ENCODE measurements at places on chromosomes 3 and 15.
A peak's percentile ranks its signal among the peaks of the same experiment; 100 is the strongest.

DNA sequence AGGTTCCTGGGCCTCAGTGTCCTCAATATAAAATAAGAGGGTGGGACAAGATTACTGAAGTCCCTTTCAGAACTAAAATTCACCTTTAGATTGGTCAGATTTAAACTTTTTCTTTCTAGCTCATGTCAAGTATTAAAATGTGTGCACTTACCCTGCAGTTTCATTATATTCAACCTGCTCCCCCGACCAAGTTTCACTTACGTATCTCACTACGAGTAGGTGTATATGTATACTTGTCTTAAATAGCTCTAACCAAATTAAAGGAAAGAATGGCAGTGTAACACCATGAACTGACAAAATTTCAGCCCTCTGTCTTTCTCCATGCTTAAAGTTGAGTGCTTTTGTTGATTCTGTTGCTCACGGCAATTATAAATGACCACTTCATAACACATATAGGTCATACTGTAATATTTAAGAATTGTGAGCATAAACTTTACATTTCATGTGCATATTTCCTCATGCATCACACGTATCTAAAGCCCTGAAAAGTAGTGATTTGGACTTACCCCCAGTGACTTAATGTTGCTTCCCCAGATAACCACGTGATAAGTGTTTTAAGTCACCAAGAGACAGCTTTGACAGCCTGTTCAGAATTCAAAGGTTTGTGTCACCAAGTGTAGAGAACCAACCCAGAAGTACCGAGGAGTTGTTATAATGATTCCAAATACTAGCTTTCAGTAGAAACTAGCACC is 70.0 kb downstream of the PGPEP1L start:
- DNase-seq: no peak

DNA sequence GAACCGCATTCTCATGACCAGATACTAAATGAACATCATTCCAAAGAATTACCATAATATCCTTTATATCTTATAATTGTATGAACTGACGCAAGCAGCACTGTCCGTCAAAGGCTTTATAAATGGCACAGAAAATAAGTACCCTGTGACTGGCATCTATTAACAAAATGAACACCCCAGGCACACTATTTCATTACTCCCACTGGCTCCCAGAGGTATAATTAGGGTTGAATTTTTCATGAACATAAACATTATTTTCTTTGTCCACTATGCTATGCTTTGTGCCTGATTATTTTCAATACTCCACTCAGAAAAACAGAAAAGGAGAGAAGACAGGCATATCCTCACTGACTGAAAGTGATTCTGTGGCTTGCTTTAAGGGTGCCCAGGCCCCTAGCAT is 71.1 kb downstream of the LYZL4 start:
- DNase-seq: no peak

DNA sequence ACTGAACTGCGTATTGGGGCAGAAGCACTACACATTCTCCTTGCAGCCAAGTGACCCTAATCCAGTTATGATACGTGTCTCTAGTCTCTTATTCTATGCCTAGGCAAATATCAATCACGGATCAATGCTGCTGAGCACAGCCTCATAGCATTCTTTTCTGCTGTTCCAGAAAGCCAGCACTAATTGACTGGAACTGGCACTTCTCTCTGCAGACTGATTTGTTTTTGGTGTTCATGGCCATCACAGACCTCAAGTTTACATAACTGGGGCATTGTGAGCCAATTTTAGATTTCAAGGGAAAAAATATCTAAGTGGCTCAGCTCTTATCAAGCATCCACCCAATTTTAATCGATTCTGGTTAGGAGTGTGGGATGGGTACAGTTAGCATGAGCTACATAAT is 37.9 kb downstream of the GLDN start:
- no peak for DNase-seq

DNA sequence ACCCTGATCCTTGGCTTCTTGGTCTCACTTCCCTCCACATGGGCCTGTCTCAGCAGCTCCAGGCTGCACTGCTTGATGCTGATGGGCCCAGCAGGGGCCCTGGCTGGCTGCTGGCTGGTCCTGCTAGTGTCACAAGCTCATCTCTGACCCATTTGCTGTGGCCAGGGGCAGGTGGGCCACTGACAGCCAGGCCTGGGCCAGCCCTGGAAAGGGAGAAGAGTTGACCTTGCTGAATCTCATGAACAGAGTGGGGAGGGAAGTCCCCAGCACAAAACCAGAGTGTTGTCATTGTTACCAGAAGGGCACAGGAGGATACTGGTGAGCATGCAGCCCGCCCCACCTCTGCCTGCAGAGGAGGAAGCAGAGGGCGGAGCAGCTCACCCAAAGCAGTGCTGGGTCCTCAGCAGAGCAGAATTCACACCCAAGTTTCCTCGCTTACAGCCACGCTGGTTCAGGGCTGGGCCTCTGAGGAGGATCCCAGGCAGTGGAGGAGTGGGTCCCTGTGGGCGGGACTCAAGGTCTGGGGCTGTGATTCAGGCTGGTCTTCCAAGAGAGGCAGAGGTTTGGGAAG is 7.6 kb upstream of the KLF15 start:
- no peak for DNase-seq

- no peak for DNase-seq
Observed at GRCh38 chr15:83612898-83613635, 40.9 kb upstream of the ADAMTSL3 start.

DNA sequence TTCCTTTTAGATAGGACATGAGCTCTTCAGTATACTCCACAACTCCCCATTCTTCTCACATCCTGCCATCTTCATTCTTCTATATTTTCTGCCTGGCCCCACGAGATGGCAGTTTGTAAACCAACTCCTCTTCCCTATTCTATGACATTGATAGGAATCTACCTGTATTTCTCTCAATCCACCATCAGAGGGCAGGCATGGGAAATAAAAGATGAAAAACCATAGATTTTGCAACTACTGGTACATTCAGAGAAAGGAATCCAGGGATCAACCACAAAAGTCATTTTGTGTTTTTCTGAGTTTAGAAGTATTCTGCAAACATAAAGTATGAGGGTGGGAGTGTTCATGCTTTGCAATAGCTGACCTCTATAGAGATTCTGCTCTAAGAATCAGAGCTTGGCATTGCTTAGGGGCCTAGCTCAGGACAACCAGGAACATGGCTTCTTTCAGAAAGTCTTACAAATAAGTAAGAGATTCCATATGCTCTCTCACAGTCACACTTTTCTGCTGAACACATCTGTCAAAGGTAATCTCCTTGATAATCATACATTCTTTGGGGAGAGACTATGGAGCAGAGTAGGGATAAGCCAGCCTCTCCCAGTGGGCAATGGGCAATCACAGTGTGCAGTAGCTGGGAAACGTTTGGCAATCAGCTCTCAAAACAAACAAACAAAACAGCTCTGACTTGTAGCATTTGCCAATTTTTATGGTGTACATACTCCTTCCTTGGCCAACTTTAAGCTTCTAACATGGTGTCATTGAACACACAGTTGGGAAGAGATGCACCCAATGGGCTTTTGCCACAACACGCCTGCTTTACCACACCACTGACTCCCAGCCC is 43.1 kb upstream of the SLC25A36 start:
- DNase-seq: peak; percentile 62

GRCh38 chr3:11641683-11642430 is 1.9 kb downstream of the VGLL4 start:
- DNase-seq: no peak

GRCh38 chr15:70494852-70495571 is 268.3 kb downstream of the UACA start:
- peak; percentile 59 for DNase-seq

GRCh38 chr15:70127770-70128413 is 30.2 kb upstream of the TLE3 start:
- no peak for DNase-seq

- peak; percentile 78 for DNase-seq
Observed at GRCh38 chr3:190345027-190345821, 23.0 kb upstream of the CLDN1 start.

GRCh38 chr3:171648069-171648468 is 162.2 kb downstream of the PLD1 start:
- DNase-seq: no peak

GRCh38 chr3:18114894-18115293 is 310.2 kb downstream of the SATB1 start:
- DNase-seq: no peak

- DNase-seq: no peak
Observed at GRCh38 chr3:119293105-119293870, 895 bp upstream of the ARHGAP31 start.

DNA sequence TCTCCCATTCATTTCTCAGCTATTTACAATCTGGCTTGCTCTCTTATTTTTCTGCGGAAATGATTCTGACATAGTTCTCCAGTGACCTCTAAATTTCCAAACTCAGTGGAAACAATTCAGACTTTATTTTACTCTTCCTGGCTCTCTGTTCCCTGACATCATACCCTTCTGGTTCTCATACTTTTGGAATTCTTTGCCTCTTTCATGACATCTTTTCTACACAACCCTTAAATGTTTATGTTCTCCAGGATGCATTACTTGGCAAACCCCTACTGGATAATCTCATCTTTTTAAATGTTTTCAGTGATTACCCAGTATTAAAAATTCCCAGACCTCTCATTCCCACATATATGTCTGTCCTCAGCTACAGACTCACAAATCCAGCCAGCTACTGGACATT is 23.9 kb upstream of the PLSCR4 start:
- no peak for DNase-seq

DNA sequence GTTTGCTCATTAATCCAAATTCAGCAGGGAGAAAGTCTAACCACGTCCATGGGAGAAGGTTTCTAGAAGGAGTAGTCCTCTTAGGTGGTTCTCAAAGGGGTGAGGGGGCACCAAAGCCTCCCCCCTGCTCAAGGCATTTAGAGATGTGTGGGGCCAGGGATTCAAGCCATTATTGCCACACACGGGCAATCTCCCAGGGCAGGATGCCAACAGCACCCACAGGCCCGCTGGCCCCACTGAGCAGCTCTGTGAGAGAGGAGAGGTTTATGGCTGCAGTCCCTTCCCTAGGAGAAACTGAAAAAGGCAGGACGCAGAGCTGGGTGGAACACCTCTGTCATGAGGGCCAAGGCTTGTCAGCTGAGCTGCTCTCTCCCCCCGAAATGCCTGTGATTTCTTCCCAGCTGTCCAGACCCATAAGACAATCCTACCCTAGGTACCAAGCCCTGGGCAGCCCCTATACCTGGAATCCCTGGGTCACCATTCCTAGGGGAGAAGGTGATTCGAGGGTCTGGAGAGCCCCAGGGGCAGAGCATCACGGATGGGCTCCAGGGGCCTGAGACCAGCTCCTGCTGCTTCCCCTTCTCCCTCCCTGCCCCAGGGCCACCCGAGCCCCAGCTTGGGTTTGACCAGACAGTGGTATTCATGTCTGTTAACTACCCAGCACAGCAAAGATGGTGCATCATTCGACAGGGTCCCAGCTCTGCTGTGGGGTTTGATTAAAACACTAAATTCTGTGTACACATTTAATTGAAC is 39.0 kb downstream of the WHAMM start:
- DNase-seq: no peak

DNA sequence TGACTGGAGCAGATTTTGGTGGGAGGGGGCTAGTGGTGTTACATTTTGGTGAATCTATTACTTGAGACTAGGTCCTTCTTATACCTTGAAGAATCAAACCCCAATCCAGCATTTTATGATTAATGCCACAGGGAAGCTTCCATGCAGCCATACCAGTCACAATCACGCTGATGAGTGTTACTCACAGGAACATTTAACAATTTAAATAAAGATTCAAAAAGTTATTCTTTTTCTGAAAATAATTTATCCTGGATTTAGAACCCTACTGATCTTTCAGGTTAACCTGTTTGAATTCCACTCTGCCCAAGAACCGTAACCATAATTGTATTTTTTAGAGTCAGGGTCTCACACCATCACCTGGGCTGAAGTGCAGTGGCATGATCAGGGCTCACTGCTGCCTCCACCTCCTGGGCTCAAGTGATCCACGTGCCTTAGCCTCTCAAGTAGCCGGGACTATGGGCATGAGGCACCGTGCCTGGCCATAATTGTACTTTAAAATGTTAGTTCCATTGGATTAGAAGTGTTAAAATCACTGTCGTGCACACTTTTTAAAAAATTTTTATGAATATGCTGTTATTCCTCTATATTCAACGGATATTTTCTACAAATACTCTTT is 929 bp upstream of the MTMR10 start:
- no peak for DNase-seq

DNA sequence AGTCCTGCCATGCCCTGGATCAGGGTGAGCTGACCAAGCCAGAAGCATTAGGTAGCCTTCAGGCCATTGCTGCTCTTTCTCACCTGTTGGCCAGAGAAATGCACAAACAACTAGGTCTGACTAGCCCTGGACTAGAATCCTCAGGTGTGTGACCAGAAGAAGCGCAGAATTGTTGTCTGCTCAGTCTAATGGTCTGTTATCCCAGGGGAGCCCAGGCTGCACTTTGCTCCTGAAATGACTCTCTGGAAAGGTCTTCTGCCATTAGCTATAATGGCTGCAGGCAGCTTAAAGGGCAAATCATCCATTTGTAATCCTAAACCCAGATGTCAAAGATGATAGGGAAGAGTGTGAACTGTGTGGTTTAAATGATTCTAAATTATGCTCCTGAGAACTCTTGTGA is 246.1 kb downstream of the NFKBIZ start:
- no peak for DNase-seq

DNA sequence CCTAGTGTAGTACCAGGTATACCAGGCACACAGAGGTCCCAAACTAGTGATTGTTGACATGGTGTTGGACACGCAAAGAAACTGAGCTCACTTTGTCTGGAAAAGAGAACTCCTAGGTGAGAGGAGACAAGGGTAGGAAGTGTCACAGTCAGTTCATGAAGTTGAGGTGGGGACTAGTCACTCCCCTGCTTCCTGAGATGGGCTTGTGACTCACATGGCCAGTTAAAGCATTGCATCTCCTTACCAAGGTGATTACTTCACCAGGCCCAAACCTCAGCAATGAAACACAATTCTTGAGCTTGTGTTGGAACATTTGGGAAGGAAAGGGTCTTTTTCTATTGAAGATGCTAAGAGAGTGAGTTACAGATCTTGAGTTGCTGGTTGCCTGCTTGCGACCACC is 49.2 kb upstream of the RAD18 start:
- no peak for DNase-seq

DNA sequence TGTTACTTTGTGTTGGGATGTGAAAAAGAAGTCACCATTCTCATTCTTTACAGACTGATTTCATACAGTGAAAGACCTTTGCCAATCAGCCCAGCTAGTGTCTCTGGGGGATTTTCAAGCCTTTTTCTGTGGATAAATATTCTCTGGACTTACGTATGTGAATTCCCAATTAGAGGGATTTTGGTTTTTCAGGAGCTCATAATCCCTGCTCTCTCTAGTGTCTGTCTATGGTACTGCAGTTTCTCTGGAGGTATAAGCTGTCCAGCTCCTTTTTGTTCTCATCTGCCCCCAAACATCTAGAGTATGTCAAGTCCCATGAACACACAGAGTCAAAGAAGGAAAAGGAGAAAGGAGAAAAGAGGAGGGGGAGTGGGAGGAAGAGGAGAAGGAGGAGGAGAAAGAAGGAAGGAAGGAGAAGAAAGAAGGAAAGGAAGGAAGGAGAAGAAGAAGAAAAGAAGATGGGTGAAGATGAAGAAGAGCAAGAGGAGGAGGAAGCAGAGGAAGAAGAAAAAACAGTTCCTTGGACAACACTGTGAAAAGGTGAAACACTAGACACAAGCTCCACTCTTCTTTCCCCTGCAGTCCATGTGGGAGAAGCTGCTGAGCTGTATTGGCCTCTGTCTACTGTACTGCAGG is 218.6 kb downstream of the GREM1 start:
- DNase-seq: no peak

- peak; percentile 91 for DNase-seq
Observed at GRCh38 chr3:156826144-156826895, at the start of gene LEKR1. LEKR1 (plus strand) TSS chr3:156826353; CDS start chr3:156829330, 2,977 bp downstream.

GRCh38 chr3:45792036-45792435 is 4.3 kb downstream of the SLC6A20 start:
- DNase-seq: no peak
